ENCODE measurements at places on chromosomes 1 and 21.

GRCh38 chr1:172956871-172957270 is 93.9 kb downstream of the TNFSF18 start:
- no peak for DNase-seq

DNA sequence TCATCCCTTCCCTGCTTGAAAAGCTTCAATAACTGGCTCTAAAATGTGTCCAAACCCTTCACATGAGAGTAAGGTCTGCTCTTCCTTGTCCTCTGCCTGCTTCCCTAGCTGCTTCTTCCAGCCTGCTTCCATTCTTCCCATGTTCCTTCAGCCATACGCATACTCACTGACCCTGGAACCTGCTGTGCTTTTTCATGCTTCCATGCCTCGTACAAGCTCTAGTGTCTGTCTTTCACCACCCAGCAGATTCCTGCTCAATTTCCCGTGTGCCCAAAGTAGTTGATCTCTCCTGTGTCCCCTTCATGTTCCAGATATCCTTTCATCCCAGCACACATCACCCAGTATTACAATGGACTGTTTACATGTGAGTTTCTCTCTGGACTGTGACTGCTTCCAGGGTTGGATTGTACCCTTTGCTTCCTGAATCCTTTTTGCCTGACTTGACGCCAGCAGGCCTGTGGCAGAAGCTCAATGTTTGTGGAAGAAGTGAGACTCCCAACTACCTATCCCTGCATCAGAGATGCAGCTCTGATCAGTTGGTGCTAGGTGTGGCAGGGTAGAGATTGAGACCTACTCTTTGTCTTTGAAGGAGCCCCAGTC is 35.9 kb upstream of the RNF19B start:
- no peak for DNase-seq

- DNase-seq = no peak
Observed at GRCh38 chr1:118615066-118615465, 373.1 kb downstream of the TBX15 start.

GRCh38 chr1:143699731-143700130 is 272.1 kb downstream of the FAM72C start:
- no peak for DNase-seq

- DNase-seq = no peak
Observed at GRCh38 chr21:25859235-25859929, 124.6 kb downstream of the GABPA start.

GRCh38 chr1:225253173-225253572 is 174.7 kb downstream of the LBR start:
- DNase-seq = no peak

- peak; percentile 55 for DNase-seq
Observed at GRCh38 chr1:20430355-20431175, 55.4 kb downstream of the CAMK2N1 start.

- DNase-seq = no peak
Observed at GRCh38 chr1:209775678-209776077, 8.7 kb downstream of the C1orf74 start.

DNA sequence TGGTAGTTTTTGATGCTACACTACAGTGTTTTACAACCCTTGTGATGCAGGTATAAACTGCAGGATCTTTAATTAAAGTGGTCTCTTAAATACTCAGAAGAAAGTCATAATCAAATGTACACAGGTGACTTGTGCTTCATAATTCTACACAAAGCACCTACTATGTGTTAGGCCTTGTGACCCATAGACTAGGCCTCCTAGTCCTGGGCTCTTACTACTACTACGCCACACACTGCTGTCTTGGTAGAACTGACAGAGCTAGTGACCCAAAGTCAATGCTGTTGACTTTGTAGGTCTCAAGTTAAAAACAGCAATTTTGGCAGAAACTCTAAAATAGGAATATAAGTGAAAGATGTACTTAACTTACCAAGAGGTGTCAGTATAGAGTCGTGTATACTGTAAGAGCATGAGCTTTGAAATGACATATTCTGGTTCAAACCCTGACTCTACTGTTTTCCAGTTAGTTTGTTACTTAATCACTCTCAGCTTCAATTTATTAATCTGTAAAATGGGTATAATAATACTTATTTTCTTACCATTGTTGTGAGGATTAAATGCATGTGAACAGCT is 48.6 kb upstream of the LMO4 start:
- no peak for DNase-seq

GRCh38 chr1:113874012-113874879 is 2.7 kb upstream of the PTPN22 start:
- no peak for DNase-seq

All from stimulated activated CD4-positive, alpha-beta T cell treated with anti-CD3 and anti-CD28 coated beads, Interleukin-4, amount 100 ng/mL, for 48 hours (primary cell).